ENCODE measurements at places on chromosomes 13 and 19.
A peak's percentile ranks its signal among the peaks of the same experiment; 100 is the strongest.

DNA sequence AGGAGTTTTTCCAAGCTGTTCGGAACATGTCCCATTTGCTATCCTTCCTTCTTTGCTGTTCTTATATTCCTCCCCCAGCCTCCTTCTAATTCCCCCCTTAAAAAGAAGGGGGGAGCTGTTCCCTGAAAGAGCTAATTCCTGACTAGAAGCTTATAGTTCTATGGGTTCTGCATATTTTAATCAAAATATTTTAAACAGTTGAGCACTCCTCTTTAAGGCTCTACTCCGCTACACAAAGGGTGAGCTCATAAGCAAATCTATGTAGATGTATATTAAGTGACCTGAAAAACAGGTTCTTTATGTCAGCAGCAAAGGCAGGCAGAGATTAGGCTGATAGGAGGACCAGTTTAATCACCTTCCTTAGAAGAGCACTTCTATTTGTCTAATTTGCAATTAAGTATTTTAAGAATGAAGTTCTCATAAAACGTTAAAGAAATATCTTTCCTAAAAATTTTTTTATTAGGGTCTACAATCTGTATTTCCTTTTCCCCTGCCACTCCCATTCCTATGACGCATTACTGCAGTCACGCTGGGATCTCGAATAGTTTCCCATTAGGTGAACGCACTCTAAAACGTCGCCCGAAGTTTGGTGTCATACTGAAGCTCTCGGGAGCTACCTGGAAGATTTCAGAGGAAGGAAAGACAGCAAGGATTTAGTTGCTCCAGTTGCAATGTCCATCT lies 5.2 kb downstream of the EFNB2 start:
- no peak for DNase-seq

DNA sequence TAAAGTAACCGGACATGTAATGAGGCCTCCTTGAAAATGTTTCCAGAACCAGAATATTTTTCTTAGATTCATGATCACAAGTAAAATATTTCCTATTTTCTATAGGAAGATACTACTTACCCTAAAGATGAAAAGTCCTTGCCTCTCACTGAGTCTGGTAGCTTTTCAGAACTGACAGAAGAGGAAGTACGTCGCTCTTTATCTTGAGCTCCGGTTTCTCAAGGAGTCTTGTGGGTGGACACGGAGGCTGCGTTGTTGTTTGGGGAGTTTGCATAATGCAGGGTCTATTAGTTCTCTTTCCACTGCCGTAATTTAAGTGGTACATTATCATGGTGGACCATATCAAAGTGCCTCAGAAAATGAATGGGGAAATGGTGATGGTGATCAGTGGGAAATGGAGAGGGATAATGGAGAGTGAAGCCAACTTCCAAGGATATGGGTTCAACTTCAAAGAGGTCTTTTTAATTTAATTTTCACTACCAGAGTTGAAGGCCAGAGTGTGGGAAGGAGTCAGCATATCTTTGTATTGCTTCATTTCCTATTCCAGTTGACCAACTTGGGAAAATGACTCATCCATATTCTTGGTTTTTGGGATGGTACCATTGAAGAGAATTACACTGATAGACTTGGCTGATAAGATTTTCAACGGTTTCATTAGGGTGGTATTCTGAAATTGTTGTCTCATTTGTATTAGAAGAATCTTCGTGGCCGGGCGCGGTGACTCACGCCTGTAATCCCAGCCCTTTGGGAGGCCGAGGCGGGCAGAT lies 23.4 kb downstream of the MBD3L2B start:
- peak; percentile 95 for DNase-seq

DNA sequence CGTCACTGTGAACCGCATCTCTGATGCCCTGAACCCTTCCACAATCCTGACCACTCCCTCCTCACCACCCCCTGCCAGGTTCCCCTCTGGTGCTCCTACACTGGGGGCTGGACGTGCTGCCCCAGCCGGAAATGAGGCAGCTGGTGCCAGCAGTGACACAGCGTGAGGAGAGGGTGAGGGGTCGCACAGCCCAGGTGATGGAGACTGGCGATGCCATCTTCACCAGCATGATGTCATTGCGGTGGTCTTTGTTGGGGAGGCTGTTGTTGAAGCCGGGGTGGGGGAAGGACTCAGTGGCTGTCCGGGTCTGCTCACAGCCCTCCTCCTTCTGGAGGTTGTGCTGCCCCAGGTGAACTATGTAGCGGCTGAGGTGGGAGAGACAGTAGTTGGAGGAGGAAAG lies 2.5 kb downstream of the KLK11 start:
- DNase-seq, result no peak

DNA sequence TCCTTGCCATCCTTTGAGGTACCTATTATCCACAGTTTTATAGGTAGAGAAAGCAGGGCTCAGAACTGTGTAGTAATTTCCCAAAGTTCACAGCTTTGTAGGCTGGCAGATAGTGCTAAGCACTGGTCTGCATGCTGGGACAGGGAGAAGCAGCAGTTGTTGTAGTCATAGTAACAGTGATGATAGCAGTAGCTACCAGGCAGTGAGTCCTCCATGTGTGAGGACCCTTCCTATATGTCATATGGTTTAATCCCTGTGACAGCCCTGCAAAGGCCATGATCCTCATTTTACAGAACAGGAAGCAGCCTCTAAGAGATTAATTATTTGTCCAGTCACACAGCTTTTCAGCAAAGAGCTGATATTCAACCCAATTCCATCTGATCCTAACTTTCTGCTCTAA lies 21.0 kb downstream of the SERP2 start:
- no peak for DNase-seq

- DNase-seq, result no peak
These were observed 11.3 kb downstream of the PCID2 start for GRCh38 chr13:113196970-113197737.

- no peak for DNase-seq
These were observed 7.8 kb downstream of the CYP4F11 start for GRCh38 chr19:15926484-15926883.

GRCh38 chr19:45097776-45098520 lies 5.0 kb downstream of the PPP1R37 start:
- DNase-seq, result peak; percentile 81

DNA sequence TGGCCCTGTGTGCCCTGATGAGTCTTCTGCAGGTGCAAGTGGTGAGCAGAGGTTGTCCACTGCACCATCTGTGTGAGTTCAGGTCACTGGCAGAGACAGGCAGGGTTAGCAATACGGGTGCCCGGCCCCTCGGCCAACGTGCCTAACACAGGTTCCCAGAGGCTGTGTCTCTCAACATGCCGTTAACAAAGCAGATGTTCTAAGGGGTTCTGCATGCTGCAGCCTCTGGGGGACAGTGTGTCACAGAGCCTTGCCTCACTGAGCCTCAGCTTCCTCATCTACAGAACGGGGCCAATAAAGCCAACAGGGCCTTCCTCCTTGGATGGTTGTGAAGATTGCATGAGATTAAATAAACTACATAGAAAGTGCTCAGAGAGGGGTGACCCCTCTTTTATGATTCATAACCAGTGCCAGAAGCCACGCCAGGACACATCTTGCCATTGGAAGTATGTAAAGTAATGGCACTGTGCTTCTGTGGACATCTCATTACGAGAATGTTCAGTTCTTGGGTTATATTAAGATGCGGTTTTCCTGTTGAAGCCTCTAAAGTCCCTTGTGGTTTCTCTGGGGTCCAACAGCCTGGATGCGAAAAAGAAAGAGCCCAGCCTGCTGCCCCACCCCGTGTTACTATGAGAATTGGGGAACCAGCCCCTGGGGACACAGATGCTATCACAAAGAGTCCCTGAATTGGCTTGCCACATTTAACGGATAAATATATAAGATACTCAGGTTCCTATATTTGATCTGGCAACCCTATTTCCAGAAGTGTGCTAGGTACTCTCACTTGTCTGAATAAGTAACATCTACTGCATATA lies 11.2 kb upstream of the ARHGEF18 start:
- no peak for DNase-seq

DNA sequence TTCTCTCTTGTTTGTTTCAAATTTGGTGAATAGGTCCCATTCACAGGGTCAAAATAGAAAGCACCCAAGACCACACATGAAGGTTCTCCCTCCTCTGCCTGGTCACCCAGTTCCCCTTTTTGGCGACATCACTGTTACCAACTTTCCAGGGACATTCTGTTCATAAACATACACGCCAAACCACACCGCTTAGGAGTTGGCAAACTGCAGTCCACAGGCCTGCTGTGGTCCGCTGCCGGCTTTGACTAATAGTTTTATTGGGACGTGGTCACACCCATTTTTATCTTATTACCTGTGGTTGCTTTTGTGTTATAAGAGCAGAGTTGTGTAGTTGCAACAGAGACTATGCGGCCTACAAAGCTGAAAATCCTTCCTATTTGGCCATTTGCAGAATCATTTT lies 24.2 kb downstream of the UHRF1 start:
- DNase-seq, result no peak

GRCh38 chr13:71828564-71828963 lies 38.4 kb downstream of the DACH1 start:
- no peak for DNase-seq

GRCh38 chr19:15213715-15214381 lies 13.1 kb upstream of the NOTCH3 start:
- no peak for DNase-seq

DNA sequence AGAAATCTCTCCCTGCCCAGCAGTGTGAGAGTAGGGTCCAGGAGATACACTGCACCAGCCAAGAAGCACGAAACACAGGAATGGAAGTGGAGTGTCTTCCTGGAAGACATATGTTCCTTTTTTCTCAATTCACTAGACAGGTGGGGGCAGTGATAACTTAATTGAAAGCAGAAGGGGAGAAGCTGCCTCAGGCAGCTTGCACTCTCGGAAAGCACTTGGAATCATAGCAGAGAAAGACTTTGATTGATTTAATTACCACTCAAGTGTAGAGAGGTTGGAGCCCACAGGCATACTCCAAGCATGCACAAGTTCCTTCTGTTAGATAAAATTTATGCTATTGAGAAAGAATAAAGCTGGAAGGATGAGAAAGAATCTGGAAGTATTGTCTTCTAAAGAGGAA lies 249.4 kb downstream of the SLITRK6 start:
- no peak for DNase-seq

GRCh38 chr13:113638806-113639205 lies 19.2 kb downstream of the ATP4B start:
- DNase-seq, result no peak

GRCh38 chr13:25335856-25336255 lies 34.4 kb downstream of the NUP58 start:
- no peak for DNase-seq

- no peak for DNase-seq
These were observed 21.8 kb downstream of the ARRDC2 start for GRCh38 chr19:18029617-18030338.

DNA sequence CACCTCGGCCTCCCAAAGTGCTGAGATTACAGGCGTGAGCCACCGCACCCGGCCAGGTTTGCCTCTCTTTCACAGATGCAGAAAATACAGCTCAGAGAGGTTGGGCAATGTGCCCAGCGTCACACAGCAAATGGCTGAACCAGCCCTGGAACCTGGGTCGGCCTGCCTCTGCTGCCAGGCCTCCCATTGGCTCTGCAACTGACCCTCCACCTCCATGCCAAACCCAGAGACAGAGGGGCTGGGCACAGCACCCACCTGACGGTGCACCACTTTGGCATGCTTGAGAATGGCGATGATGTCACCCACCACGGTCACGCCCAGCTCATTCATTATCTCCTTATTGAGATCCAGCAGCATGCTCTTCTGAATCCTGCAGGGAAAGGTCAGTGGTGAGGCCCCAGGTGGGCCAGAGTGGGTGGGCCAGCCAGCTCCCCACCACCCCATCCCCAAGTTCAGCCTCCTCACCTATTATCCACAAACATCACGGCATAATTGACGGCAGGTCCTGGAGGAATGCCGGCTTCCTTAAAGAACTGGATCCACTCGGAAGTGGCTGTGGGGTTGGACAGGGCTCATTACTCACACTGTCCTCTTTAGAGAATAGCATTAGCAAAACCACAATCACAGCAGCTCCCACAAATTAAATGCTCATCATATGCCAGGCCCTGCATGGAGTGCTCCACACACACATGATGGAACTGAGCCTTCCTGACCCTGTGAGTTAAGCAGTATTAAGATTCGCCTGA lies 12.2 kb downstream of the C19orf47 start:
- peak; percentile 25 for DNase-seq

GRCh38 chr19:45451131-45451849 lies 16.5 kb upstream of the FOSB start:
- DNase-seq, result no peak

DNA sequence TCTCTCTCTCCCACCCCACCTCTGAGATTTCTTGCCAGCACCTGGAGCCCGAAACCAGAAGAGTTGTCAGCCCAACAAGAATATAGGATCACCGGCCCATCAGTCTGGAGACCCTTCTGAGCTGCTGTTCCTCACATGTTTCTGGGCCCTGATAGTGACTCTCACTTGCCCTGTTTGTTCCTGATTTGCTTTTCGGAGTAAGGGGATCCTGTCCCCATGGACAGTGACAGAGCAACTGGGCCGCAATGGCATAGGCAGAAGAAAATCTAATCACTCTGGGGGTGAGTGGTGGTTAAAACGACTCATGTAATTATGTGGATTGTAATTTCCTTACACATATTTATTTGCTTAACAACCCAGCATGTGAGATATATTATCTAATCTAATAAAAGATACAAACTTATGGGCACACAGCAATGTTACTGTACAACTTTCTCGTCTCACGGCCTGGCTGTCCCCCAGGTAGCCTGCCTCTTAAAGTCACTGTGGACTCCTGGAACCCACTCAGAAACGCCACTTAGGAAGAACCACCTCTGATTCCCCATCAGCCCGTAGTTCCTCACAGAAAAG lies 663 bp upstream of the SMAD9 start:
- DNase-seq, result no peak

DNA sequence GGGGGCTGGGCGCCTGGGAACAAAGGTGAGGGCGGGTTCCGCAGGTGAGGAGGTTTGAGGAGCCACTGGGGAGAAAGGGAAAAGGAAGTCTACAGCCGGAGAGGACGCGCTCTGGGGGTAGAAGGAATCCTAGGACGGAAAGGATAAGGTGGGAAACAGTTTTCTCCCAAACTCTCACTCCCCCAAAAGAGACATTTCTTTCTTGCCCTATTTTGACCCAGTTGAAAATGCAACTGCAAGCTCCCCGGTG lies 651 bp upstream of the POLR1D start:
- DNase-seq, result no peak

DNA sequence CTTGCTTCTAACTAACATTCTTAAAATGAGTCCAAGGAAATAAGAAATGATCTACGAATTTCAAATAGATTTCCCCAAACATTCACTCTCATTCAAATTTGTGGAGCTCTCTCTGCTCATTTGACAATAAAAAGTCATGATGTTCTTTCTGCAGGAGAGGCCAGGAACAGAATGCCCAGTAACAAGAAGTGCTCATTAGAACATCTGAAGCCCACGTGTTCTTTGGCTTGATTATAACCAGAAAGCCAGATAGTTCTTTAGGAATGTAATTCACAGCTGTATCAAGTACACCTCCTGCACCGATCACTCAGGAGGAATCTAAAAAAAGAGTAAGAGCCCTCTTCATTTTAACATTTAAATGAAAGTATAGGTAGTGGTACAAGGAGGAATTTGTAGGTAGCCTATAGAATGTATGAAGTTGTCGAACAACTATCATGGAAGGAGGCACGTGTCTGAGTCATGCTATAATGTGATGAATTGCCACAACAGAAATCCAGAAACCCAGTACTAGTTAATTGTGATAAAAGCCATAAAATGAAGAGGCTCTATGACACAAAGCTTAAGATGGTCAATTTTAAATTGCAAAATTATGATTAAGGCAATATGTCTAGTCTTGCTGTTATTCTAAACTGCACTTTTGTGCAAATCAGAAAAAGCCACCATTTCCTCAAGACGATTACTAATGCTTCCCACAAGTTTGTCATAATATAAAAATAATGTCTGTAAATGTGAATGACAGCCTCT lies 12.8 kb downstream of the MEDAG start:
- DNase-seq, result no peak
